ENCODE measurements at places on chromosomes 7 and 10. TPM values are rescaled to one million over a fixed set of nuclear protein-coding genes. Genes with fewer than 3 reads are reported as not detected.

Gene ZNF862
- total RNA-seq: 5.4 TPM

DNA sequence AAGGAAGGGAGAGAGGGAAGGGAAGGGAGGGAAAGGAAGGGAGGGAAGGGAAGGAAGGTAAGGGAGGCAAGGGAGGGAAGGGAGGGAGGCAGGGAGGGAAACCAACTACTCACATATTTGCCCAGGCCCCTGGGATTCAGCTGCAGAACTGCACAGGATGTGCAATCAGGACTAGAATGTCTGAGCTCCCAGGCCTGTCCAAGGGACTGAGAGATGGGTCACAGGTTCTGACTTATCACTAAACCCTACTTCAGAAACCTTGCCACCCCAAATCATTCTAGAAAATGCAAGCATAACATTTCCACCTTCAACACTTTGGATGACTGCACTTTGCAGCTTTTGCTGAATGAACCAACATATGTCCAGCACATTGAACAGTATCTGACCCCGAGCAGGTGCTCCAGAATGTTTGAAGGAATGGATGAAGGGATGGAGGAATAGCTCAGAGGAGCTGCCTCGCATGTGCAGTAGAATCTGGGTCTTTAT lies 245.3 kb downstream of the KCNMA1 start:
- no peak for DNase-seq

- DNase-seq: no peak
These were observed 195.9 kb upstream of the LYZL2 start for GRCh38 chr10:30825495-30825894.

GRCh38 chr10:15325243-15325943 lies 45.7 kb downstream of the FAM171A1 start:
- peak; percentile 33 for DNase-seq

DNA sequence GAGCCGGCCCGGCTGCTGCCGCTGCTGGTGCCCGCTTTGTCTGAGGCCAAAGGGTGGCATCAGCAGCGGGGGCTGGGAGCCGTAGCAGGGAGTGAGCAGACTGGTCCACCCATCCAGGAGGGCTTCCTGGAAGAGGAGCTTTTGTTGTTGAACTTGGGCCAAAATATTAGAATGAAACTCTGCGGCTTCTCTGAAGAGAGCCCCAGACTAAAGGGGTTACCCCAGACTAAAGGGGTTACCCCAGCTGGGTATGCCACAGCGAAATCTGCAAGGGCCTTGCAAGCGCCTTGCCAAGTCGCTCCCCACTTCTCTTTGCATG lies 154.7 kb upstream of the ZMIZ1 start:
- DNase-seq: no peak

GRCh38 chr7:29806208-29806994 lies at the start of gene WIPF3:
Gene WIPF3 (plus strand): TSS chr7:29806508. CDS start chr7:29834725, 28,217 bp downstream.
- DNase-seq: no peak

DNA sequence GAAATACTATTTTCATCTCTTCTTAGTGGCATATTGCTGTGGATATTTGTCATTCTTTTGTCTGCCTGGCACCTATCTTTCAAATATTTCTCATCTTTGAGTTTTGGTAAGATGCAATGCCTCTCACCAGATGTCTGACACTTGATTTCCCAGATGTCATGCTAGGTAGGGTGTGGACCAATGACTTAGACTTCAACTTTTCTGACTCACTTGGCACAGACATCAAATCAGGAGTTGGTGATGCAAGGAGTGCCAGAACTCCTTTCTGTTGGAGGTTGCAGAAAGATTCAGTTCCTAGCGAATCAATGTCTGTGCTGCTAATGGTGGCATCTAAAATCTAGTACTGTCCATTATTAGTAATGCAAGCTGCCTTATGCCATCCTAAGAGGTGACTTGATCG lies 216.9 kb upstream of the FERD3L start:
- no peak for DNase-seq

Gene ITGA8
- total RNA-seq: 64.8 TPM

DNA sequence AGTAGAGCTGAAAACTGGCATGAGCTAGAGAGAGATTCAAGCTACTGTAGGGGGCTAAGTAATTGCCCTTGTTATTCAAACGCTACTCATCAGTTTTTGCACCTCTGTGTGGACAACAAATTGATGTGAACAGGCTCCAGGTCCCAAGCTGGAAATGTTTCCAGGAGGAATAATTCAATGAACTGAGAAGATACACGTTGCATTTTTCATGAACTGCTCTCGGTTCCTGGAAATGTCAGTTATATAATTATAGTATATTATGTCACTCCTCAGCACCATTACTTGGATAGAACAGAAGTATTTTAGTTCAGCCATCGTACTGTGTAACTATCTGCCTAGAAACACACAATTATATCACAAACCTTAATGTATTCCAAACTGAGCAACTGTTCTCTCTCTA lies 65.9 kb upstream of the A1CF start:
- no peak for DNase-seq

Gene NEURL1
- total RNA-seq: 46.1 TPM

- DNase-seq: no peak
These were observed 20.8 kb upstream of the NRP1 start for GRCh38 chr10:33355274-33355673.
